ENCODE measurements at places on chromosomes 2 and 18. TPM values are rescaled to one million over a fixed set of nuclear protein-coding genes. Genes with fewer than 3 reads are reported as not detected.

The SCN1A gene
- not detected for total RNA-seq

- no peak for DNase-seq
Observed at GRCh38 chr2:203461746-203462145, 73.4 kb downstream of the RAPH1 start.

The IL36G gene
- not detected for total RNA-seq

DNA sequence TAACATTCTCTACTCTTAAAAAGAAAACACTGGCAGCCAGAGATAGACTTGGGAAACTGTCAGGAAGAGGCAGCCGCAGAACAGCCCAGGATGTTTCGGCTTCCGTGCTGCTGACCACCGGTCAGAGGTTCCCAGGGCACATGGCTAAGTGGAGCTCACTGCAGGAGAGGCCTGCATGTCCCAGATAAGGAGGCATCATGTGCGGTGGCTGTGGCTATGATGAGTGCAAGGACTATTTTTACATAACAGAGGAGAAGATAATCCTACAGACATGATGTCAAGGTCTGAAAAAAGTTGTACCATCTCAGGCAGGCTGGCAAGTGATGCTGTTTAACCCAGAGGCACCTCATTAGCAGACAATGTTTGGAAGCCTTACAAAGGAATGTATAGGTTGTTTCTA, 252.3 kb downstream of the CYRIA start:
- DNase-seq: no peak

Measured in activated T-cell treated with anti-CD3 and anti-CD28 coated beads, Interleukin-2, amount 50 U/mL, for 4 hours (primary cell).